ENCODE measurements at places on chromosomes 11 and 22.

DNA sequence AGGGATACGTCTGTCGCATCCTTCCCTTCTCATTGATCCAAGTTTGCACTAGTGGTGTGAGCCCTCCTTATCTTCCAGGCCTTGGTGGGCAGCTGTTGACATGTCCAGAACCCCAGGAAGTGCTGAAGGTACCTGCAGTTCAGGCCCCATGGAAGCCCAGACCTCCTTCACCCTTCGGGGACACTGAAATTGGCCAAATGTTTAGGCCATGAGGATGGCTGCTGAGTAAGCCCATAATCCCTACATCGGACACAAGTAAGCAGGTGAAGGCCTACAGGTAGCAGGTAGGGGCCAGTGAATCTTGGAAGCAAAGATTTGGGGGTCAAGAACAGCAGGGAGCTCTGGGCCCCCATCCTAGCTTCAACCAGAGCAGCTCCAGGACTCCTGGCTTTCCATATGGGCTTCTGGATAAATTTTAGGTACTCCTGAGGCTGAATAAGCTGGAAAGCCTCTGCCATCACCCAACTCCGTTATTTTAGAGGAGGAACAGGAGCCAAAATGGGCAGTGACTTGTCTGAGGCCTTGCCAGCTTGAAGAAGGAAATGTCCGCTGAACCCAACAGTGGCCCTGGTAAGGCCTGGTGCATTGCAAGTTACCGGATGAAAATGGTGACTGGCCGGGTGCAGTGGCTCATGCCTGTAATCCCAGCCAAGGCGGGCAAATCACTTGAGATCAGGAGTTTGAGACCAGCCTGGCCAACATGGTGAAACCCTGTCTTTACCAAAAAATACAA, 45.2 kb downstream of the MORC2 start:
- DNase-seq, result no peak

- DNase-seq, result no peak
Measured at GRCh38 chr11:64000026-64000739, 13.9 kb downstream of the OTUB1 start.

DNA sequence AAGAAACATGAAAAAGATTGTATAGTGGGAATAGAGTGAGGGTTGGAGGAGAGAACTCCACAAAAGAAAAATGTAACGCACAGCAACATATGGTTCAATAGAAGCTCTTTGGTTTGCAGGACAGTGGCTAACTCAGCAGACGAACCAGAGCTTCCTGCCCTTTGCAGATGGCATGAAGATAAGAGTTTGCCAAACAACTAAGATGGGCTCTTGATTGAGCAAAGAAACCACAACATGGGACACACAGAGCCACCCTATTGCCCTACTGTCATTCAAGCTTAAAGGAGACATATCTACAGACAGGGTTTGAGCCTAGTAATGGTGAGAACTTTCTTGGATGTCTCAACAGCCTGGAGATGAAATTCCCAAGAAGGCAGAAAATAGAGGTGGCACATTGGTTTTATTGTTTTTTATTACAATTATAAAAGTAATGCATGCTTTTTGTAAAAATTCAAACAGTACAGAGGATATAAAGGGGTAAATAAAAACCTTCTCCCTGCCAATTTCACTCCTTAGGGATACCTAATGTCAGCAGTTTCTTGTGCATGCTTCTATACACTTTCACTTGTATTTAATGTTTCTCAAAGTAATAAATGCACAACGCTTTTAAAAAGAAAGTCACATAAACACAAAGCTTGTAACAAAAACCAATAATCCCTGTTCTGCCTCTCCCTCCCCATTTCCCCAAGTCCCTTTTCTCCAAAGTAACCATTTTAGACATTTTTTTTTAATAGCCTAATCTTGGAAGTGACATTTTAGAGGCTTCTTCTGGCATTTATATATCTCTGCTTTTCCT, 63.7 kb downstream of the COPB1 start:
- no peak for DNase-seq

GRCh38 chr11:111283945-111284481, 14.3 kb upstream of the POU2AF3 start:
- no peak for DNase-seq

DNA sequence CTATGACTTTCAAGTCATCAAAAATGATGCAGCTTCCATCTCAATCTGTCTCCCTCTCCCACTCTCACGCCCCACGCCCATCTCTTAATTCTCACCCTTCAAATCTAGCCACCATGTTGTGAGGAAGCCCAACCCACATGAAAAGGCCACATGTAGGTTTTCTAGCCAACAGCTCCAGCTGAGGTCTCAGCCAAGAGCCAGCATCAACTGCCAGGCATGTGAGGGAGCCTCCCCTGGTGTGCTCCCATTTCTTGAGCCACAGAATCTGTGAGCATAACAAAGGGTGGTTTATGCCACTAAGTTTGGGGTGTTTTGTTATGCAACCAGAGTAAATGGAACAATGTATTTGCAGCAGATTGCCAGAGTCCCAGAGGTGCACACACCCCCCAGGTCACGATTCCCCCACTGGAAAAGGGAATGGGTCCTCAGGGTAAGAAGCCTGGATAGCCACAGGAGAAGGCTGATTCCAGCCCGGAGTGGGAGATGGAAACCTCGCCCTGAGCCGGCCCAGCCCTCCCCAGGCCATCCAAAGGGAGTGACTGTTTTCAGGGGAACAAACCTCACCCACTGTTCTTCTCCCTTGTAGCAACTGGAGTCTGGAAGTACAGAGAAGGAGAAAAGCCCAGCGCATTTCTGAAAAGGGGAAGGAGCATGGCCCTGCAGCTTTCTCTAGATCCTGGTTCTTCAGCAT, 20.0 kb upstream of the LINC01488 start:
- DNase-seq, result no peak

GRCh38 chr11:44016546-44017442, 31.0 kb upstream of the ACCSL start:
- no peak for DNase-seq

GRCh38 chr11:124329787-124330478, 9.9 kb upstream of the OR8D2 start:
- DNase-seq, result no peak

DNA sequence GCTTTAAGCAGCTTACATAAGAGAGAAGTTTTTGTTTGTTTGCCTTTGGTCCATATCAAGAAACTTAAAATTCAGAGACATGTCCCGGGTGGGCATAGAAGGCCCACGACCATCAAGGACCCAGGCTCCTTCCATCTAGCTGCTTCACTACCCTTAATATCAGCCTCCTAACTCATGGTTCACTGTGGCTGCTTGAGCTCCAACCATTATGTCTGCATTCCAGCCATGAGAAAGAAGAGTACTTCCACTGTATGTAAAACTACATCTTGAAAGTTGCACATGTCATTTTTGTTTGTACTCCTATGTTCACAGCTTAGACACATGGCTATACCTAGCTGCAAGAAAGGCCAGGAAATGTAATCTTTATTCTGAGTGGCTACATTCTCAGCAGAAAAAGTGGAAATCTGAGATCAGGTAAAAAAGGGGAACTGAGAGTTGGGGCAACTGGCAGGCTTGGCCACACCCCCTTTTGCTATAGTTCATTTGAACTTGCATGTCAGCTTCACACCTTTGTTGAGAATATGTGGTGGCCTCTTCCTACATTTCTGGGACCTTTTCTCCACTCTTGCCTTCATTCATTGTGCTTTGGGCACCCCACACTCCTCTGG, 81.3 kb upstream of the TP53I11 start:
- DNase-seq, result no peak

GRCh38 chr11:62599901-62600300, 1.8 kb downstream of the MTA2 start:
- DNase-seq, result no peak

DNA sequence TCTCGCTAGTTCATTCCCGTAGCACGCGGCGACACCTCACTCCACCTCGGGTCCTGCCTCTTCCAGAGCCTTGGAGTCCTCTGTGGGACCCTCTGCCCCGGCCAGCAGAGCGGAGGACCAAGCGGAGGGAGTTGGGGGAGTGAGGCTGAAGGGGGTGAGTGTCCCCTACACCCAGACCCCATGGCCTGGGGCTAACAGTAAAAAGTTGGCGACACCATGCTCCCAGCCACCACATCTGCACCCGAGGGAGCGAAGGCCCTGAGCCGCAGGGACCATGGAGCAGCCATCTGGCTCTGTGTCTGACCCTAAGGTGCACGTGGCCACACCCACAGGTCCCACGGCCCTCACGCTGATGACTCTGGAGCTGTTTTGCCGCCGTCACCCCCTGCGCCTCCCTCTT, 293.8 kb downstream of the BRD1 start:
- DNase-seq, result no peak

DNA sequence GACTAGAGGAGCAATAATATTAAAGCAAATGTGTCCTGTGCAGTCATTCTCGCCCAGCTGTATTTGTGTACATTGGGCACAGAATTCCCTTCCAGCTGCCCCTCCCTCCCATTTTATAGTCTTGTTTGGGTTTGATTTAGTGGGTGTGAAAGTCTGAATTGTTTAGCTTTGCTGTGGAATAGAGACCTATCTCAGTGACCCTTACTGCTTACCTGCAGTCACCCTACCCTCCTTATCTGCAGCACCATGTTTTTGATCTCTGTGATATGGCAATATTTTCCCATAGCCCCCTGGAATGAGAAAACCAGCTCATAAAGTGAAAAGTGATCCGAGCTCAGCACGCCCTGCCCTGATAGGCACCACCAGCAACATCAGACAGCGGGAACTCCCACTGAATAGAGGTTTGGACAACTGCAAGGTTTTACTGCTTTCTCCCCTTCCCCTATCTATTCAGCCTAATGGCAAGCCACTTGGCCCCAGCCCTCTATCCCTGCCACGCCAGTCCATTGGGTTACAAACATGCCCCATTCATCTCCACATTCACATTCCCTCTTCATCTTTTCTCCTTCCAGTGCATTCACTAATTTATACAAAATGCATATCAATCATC, 199.0 kb downstream of the ETS1 start:
- no peak for DNase-seq

DNA sequence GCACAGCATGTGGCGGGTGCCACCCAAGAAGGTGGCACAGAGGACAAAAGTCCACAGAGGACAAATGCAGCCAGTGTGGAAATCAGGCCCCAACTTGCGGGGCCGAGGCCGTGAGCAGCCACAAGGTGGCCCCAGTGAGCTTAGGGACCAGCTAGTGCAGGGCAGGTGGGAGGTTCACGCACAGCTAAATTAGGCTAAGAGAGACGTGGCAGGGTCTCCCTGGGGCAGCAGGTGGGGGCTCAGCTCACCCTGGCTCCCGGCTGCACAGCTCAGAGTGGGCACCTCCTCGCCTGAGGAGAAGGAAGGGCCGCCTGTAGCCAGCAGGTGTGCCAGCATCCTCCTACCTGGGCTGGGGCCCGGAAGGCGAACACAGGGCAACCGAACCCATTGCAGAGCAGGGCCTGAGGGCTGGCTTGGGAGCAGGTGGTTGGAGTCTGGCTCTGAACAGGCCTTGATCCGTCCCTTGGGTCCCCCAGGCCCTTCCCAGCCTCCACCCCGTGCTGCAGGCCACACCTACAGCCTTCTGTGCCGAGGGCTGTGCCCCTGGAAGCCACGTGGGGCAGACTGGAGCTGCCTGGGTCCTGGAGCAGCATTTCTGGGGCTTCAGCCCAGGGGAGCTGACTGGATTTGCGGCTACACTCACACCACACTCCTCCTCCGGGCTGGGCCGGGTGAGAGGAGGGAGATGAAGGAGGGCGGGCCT, 26.1 kb upstream of the CELSR1 start:
- no peak for DNase-seq

GRCh38 chr11:2779981-2780849, 80.4 kb upstream of the KCNQ1OT1 start:
- no peak for DNase-seq

- no peak for DNase-seq
Measured at GRCh38 chr11:774873-775592, 2.3 kb downstream of the GATD1 start.

- no peak for DNase-seq
Measured at GRCh38 chr22:19659805-19660345, 54.4 kb upstream of the SEPTIN5 start.

- DNase-seq, result no peak
Measured at GRCh38 chr11:86397351-86397750, 22.7 kb downstream of the CCDC81 start.

GRCh38 chr11:2963761-2964160, 28.4 kb downstream of the NAP1L4 start:
- DNase-seq, result no peak

DNA sequence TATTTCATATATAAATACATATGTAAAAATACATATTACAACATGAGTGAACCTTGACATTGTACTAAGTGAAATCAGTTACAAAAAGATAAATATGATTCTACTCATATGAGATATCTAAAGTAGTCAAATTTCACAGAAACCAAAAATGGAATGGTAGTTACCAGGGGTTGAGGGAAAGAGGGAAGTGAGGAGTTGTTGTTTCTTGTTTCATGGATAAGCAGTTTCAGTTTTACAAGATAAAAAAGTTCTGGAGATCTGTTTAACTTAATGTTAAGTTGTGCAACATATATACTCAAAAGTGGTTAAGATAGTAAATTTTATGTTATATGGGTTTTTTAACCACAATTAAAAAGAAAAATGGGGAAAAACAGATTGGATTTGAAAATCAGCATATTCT, 107.7 kb downstream of the ELP4 start:
- no peak for DNase-seq

DNA sequence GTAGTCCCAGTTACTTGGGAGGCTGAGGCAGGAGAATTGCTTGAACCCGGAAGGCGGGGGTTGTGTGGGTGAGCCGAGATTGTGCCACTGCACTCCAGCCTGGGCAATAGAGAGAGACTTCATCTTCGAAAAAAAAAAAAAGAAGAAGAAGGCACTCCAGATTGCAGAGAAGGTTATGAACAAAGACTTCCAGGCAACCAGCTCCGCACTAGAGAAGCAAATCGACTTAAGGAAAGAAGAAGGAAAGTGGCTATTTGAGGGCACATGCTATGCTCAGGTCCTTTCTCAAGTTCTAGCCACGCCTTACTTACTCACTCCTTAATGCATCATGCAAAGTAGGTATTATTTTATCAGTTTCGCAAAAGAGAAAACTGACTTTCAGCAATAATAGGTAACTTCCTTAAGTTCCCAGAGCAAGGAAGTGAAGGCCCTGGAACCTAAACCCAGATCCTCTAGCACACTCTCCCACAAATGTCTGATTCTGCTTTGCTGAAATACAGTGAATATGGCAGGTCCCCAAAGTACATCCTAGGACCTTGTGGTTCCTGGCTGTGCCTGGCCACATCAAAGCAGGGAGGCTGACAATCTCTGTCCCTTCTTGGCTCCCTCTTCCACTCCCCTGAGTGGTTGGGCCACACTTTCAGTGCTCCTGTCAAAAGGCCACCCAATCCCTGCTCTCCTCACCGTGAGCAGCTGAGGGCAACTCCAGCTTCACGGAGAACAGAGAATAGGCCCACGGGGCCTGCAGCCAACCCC, 14.2 kb downstream of the CD3E start:
- no peak for DNase-seq

GRCh38 chr11:128687321-128687720, 6.6 kb upstream of the FLI1 start:
- DNase-seq, result no peak

- peak; percentile 73 for DNase-seq
Measured at GRCh38 chr11:134498326-134499139, 86.5 kb upstream of the B3GAT1 start.
